Activated CD4-positive, alpha-beta T cell treated with anti-CD3 and anti-CD28 coated beads, Interleukin-2, amount 50 U/mL, for 16 hours (primary cell): ENCODE measurements at places on chromosomes 4 and X.

- DNase-seq: peak; percentile 4
These were observed at the start of gene TRPC3 for GRCh38 chr4:121951521-121952110. TRPC3 (minus strand) TSS chr4:121952060; CDS start chr4:121951680, 380 bp downstream.

DNA sequence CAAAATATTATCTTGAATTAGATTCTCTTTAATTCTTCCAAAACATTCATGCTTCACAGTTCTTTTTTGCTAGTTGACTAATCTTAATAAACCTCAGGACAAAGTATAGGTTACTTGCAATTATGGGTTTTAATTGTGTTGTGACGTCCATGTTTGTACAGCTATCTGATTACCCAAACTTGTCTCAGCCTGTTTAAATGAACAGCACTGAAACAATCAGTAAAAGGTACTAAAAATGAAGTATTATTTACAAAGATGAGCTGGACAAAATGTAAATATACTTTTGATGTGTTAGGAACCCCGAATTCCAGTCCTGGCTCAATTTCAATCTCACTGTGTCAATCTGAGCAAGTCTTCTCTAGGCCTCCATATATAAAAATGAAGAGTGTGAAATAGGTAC, 57.4 kb upstream of the SLC6A14 start:
- no peak for DNase-seq

DNA sequence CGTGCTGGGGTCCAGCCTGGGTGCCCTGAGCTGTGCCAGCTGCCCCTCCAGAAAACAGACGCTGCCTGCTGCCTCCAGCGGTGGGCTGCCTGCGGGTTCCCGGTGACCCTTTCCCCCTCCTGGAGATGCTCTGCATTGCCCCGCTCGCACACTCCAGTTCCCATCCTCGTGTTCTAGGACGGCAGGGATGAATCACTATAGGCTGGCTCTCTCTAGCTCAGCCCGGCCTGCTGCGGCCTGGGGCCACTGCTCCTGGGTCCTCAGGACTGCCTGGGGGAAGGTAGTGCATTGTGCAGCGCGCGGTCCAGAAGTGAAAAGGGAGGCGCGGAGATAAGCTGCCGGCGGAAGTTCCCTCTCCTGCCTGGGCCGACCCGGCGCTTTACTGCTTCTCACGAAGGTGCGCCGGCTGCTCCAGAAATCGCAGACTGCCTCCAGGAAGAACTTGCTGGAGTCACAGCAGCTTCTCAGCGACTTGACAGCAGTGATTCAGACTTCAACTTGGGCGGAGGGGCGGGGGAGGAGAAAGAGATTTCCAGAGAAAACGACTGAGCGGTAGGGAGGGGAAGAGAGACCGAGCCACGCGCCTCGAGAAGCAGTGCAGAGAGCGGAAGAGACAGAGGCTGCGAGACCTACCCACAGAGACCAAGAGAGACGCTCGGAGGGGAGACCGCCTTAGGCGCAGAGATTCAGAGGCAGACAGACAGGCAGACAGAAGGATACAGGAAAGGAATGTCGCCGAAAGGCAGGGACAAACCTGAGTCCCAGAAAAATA, 6.7 kb upstream of the MSX1 start:
- no peak for DNase-seq

GRCh38 chr4:54741202-54741601, 83.4 kb downstream of the KIT start:
- no peak for DNase-seq

- DNase-seq: no peak
These were observed 81.1 kb downstream of the FAT1 start for GRCh38 chr4:186642530-186642929.

DNA sequence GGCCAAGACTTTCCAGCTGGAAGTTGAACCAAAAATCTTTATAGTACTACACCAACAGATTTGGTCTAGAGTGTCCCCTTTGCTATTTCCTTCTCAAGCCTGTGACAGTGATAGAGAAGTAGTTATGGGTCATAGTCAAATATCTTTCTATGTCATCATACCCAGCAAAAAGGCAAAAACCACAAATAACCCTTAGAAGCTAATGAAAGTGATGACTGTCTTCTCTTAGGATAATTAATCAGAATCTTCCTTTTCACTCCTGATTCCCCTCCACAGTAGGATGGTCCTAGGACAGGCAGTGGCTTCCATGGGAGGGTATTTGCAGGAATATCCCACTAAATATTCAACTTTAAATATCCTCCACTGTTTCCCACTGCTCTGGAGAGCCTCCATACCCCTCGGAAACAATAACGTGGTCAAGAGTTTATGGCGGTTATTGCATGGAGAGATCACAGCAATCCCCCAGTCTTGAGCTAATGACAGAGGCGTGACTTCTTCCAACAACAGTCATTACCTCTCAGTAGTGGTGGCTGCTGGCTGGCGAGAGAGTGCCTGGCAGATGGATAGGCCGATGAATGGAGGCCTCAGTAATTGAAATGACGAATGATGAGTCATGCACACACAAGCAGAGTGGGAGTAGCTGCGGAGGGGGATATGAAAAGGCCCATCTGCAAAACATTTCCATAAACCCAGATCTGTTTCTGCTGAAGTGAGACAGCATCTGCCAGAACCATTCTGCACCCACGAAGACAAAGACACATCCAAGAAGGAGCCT, 154.9 kb downstream of the STK32B start:
- no peak for DNase-seq

- no peak for DNase-seq
These were observed 58.4 kb downstream of the AMELX start for GRCh38 chrX:11351375-11352295.

DNA sequence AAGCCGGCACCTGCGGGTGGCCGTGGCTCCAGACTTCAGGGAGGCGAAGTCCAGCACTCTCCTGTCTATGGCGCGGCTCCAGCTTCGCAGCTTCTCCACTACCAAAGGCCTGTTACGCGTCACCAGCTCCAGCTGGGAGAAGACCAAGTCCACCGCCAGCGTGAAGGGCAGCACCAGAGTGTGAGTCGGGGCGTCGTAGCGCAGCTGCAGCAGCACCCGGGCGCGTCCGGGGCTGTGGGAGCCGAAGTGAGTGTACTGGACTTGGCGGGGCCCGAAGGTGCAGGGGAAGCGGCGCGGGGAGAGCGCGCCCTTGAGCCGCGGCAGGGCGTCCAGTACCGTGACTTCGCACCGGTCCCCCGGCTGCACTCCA, 444 bp downstream of the FREM3 start:
- no peak for DNase-seq

DNA sequence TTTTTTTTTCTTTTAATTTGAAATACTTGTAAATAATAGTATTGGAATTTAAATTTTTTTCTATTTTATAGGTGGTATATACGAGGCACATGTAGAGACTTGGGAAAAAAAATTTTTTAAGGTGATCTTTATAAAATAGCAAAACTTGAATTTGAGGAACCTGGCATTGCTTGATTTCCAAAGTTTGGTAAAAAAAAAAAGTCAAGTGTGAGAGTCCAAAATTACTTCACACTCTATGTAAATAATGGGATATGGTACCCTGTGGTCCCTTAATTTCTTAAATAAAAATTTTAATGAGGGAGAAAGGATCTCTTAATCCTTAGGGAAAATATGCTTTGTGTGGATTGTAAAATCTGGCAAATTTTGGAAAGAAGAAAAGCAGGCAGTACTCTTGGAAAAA, 19.0 kb downstream of the SPRY1 start:
- DNase-seq: no peak

DNA sequence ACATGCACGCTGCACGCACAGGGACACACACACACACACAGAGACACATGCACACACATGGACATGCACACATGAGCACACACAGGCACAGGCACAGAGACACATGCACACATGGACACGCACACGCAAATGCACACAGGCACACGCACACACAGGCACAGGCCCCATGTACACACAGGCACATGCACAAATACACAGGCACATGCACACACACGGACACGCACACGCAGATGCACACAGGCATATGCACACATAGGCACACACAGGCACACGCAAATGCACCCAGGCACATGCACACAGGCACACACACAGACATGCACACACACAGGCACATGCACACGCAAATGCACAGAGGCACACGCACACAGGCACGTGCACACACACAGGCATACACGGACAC, 30.3 kb upstream of the HTRA3 start:
- no peak for DNase-seq

DNA sequence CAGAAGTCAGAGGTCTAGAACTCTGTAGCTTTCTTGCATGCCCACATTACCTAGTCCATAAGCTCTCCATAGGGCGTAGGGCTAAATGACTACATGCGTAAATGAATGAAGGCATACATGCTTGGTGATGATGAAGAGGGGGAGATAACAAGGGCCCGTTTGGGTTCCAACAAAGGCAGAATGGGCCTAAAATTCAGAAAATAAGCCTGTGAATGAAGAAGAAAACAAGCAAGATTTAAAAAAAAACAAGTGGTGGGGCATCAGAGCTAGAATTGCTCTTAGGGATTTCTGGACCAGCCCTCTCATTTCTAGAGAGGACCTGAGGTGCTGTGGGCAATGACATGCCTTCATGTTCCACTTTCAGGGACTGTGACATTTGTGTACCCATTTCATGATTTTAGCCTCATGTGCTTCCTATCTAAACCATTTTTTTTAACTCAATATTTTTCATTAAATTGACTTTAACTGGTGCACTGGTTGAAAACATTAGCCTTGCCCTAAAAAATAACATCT, 12.1 kb downstream of the GPRIN3 start:
- DNase-seq: peak; percentile 86

DNA sequence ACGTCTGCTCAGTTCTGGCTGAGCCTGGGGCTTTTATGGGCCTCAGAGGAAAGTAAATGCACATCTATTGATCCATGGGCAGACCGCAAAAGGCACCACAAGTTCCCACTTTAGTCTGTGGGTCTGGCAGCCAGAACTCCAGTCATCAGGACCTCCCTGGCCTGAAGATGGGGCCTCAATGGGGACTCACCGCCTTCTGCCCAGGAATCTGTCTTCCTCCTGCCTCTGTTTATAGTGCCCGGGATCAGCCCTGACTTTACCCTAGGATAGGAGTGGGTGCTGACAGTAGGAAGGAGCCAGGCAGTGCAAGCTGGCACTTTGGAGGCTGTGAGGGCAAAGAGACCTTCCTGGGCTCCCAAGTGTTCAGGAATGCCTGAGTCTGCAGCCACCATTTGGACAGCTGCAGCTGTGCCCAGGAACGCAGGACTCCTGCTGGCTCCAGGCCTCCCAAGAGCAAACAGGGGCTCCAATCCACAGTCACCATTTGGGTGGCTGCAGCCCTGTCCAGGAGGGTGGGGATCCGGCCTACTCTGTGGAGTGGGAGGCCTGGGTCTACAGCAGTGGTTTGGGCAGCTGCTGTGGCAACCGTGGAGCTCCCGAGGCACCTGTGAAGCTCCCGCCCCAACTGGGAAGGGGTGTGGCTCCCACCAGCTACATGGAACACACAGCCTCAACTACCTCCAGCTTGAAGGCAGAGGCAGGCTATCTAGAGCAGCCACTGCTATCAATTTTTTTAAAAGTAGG, 1440.9 kb upstream of the ADGRL3 start:
- no peak for DNase-seq

- DNase-seq: no peak
These were observed 37.1 kb downstream of the MAB21L2 start for GRCh38 chr4:150619042-150619441.

DNA sequence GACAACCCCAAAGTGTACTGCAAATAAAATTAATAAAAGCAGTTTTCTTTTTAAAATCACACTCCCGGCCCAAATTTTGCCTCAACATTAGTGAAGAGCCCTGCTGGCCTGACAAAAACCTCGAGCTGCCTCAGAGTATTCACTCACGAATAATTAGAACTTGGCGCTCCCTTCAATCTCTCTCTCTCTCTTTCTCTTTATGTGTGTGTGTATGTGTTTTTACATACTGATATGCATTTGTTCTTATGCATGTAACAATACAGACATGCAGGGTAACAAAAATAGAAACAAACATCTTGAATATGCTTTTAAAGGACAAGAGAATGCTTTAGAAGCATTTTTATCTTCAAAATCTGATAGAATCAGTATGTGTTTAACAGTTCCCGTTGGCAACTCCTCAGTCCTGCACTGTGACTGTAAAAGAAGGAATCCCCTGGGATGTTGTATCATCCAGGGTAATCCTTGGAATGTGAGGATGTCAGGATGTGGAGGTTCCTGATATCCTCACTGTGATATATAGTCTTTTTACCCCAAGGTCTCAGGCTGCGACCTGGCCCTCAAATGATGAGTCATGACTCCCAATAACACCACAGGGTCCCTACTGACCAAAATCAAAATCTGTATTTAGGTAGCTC, 53.0 kb downstream of the PTCHD1 start:
- no peak for DNase-seq

DNA sequence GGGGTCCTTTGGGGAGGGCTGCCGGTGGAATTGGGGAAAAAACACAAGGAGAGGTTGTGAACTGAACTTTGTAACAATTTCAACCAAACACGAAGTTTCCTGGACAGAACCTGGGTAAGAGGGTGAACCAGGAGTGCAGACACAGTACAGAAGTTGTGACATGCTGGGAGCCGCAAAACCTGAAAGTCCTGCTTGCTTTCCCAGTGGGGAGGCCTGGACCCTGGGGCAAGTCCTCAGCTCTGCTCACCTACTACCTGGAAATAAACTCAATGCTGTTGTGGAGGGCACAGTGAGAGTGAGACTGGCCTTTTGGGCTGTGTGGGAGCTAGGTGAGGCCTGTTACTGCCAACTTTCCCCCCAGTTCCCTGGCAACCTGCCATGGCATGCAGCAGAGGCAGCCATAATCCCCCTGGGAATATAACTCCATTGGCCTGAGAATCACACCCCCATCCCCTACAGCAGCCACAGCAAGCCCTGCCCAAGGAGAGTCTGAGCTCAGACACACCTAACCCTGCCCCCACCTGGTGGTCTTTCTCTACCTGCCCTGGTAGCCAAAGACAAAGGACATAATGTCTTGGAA, 162.8 kb downstream of the THOC2 start:
- no peak for DNase-seq

DNA sequence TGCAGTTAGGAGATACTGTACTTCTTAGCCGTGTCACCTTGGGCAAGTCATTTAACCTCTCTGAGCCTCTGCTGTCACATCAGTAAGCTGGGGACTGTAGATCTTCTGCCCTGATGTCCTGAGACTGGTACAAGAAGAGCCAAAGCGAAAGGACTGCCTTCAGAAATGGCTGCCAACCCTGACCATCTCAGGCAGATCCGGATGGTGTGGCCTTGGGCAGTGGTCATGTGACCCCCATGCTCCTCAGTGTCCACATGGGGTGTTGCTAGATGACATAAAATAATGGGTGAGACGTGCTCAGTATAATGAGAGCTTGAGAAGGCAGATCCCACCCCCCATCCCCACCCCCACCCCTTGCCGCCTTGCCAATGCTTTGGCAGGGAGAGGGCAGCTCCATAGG, 60.4 kb upstream of the MTM1 start:
- no peak for DNase-seq

DNA sequence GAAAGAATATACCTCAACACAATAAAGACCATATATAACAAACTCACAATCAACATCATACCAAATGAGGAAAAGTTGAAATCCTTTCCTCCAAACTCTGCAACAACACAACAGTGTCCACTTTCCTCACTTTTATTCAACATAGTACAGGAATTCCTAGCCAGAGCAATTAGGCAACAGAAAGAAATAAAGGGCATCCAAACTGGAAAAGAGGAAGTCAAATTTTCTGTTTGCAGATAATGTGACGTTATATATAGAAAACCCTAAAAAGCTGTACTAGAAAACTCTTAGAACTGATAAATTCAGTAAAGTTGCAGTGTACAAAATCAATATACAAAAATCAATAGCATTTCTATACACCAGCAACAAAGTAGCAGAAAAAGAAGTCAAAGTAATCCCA, 107.6 kb downstream of the SOWAHB start:
- no peak for DNase-seq

- no peak for DNase-seq
These were observed 252.0 kb upstream of the PPARGC1A start for GRCh38 chr4:24141836-24142235.

- DNase-seq: no peak
These were observed 74.5 kb upstream of the PAQR3 start for GRCh38 chr4:79013756-79014155.

GRCh38 chrX:155995321-155995875, 2.1 kb upstream of the IL9R start:
- no peak for DNase-seq
